ENCODE measurements at places on chromosomes 2 and 18.

GRCh38 chr2:196224756-196225155 lies 53.4 kb upstream of the STK17B start:
- DNase-seq = no peak

GRCh38 chr18:68441241-68441640 lies 273.7 kb downstream of the TMX3 start:
- DNase-seq = peak; percentile 50

DNA sequence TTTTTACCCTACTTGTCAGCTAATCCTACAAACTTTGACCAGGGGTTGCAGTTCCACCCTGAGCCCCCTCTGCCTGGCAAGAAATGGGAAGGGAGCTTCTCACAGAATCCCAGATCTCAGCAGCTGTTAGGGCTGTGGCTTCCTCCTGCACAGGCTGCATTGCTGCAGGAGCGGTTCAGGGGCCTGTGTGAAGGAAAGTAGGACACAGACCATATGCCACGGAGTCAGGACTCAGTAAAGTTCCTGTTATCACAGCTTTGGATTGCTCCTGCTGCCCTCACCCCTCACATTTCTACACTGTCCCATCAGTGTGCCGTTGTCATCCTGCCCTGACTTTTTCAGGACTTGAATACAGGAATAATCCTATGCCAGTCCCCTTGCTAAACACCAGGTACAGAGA lies 62.8 kb upstream of the SP3 start:
- DNase-seq = no peak

DNA sequence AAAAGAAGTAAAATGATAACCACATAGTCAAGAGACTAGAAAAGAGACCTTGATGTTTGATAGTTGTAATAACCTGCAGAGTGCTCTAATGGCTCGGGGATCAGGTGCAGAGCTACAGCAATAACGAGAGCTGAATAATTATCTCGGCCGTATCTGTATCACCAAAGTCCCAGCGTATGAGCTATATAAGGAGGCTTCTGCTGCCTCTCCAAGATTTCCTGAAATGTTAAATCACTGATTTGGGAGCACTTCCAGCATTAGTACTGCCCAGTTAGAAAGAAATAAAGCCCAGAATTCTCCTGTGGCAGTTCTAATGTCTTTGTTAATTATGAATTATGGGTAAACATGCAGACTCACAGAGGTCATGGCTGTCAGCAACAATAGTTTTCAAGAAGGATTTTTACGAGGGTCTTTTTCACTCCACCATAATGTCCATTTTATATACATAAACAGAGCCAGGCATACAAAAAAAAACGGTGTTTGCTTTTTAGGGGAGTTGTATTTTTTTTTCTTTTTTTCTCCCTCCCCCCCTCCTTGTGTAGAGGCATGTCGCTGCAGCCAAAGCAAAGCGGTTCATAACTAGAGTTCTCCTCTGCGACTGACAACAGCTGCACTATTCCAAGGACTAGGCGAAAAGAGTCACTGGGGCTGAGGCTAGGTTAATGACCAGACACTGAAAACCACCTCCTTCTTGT lies 168.3 kb upstream of the VRK2 start:
- no peak for DNase-seq

DNA sequence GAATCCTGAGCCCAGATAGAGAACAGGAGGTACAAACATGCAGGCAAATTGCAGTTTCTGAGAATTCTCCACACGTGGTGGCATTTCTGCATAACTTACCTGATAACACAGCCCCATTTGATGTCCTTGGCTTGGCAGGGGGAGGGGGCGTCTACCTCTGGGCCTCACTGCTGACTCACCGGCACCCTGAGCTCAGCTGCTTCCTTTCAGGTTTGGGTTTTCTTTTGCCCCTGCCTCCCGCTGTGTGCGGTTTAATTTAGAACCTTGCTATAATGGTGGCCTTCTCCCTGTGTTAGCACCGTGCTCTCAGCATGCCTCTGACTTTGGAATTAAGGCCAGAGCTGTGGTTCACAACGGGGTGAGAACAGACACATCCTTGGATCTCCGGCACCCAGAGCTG lies 4.4 kb downstream of the CTIF start:
- no peak for DNase-seq

DNA sequence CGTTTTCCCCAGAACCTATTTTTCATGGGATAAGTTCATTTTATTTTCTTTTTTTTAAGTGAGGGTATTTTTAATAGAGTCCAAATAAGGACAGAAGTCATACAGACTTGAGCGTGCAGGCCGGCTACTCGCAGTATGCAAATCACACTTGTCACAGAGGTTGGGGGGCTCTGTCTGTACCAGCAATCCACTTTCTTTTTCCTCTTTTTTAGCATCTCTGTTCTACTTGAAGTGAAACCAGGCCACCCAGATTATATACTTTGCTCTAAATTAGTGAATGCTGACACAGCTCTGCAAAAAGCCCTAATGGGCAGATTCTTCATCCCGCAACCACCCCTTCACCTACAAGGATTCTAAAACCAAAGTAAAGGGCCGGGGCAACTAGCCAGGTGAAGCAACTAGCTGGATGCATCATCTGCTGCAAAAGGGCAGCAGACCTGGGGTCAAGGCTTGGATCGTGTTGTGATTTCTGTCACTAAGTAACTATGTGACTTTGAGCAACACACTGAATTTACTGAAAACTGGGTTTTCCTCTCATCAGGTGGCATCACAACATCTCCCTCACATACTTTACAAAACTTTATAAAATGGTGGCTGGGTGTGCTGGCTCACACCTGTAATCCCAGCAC lies 18.4 kb downstream of the KDSR start:
- DNase-seq = no peak

GRCh38 chr2:68292108-68292710 lies 27.5 kb downstream of the CNRIP1 start:
- DNase-seq = peak; percentile 31

- DNase-seq = no peak
These were observed 143.9 kb downstream of the MYCN start for GRCh38 chr2:16084274-16084673.

- no peak for DNase-seq
These were observed 88.7 kb downstream of the ARHGEF33 start for GRCh38 chr2:38978296-38978903.

- DNase-seq = peak; percentile 18
These were observed 155.4 kb upstream of the VRK2 start for GRCh38 chr2:57891086-57891712.

DNA sequence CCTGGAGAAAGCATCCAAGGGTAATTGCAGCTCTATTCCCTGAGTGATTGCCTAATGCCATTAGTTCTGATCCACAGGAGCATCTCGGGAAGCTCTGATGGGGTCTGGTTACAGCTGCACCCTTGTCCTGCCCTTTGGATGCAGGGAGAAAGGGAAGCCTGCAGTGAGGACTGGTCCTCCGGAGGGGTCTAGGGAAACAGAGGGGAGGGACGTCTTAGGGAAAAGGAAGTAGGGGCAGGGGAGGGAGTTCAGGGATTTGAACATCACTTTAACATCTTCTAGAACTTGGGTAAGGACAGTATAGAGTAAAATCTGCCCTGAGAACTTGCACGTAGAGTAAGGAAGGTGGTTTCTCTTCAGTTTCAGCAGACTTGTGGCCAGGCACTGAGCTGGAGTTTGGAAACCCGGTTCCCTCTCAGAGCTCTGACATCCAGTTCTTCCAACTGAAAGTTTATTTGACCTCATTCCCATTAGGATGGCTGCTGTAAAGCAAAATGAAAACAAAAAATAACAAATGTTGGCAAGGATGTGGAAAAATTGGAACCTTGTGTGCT lies 20.5 kb downstream of the ONECUT2 start:
- no peak for DNase-seq

- DNase-seq = peak; percentile 52
These were observed 58.3 kb downstream of the EFEMP1 start for GRCh38 chr2:55865096-55865835.

DNA sequence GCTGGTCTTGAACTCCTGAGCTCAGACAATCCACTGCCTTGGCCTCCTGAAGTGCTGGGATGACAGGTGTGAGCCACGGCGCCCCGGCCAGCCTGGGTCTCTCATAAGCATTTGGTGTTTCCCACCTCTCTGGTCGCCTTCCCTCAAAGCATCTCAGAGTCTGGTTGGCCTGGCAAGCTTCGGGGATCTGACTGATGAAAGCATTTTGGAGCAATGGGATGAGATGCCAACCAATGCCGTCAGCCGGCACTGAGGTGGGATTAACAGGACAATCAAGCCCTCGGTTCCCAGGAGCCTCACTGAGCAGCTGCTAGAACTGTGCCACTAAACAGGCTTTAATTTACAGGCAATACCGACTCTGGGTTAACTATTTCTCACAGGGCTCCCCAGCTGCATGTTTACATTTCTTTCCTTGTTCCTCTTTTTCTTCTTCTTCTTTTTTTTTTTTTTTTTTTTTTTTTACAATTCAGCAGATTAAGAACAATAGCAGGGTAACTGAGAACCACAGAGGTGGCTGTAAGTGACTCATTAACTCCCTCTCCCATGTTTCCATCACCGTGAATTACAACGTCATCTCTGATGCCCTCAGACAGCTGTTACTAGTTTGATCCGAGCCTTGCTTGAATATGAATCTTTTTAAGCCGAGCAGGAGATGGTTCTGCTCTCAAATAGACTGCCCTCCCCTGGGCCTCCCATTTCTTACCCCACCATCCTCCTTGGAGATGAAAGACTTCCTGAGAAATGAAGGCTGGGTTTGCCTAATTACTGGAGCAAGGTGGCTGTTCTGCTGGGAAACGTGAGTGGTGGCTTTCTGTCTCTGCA lies 37.9 kb downstream of the ODC1 start:
- DNase-seq = no peak

GRCh38 chr2:144240656-144241339 lies 279.1 kb downstream of the ZEB2 start:
- no peak for DNase-seq

GRCh38 chr2:37966326-37966725 lies 41.2 kb downstream of the RMDN2 start:
- no peak for DNase-seq

DNA sequence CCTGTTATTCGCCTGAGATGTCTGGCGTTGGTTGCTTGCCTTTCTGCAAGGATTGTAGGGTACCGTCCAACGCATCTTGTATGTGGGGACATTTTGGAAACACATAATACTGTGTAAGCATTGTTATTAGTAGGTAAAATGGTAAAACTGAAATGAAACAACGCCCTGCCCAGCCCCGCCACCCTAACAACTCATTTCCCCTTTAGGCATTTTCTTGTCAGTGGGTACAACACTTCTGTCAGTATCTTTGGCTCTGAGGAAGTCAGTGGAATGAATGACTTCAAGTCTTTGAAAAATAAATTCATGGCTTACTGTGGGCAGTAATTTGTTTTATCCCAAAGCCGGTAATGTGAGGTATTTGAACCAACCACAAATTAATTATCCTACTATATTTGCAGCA lies 86.0 kb downstream of the FMNL2 start:
- no peak for DNase-seq

DNA sequence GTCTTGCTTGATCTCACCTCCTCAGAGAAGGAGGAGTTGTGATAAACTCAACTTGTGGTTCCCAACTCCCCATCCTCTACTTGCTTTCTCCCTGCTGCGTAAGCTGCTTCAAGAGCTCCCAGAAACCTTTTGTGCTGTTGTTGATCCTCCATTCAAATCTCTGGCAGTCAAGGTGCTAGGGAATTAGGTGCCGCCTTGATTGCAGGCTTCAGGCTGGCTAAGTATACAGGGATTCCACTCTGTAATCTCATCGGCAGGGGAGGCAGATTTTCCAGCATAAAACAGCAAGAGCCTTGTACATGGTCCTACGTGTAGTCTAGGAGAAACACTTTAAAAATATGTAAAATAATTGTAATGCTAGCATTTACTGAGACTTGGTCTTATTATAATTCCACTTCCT lies 116.2 kb upstream of the DDX18 start:
- DNase-seq = no peak

Data from AG10803 (cell line).